Activated CD4-positive, alpha-beta T cell treated with anti-CD3 and anti-CD28 coated beads, Interleukin-2, Interleukin-6, amounts not matched to agents 100 ng/mL and 50 ng/mL, durations not matched to agents 16 hours and 8 hours (primary cell): ENCODE measurements at places on chromosomes 12 and 14.

DNA sequence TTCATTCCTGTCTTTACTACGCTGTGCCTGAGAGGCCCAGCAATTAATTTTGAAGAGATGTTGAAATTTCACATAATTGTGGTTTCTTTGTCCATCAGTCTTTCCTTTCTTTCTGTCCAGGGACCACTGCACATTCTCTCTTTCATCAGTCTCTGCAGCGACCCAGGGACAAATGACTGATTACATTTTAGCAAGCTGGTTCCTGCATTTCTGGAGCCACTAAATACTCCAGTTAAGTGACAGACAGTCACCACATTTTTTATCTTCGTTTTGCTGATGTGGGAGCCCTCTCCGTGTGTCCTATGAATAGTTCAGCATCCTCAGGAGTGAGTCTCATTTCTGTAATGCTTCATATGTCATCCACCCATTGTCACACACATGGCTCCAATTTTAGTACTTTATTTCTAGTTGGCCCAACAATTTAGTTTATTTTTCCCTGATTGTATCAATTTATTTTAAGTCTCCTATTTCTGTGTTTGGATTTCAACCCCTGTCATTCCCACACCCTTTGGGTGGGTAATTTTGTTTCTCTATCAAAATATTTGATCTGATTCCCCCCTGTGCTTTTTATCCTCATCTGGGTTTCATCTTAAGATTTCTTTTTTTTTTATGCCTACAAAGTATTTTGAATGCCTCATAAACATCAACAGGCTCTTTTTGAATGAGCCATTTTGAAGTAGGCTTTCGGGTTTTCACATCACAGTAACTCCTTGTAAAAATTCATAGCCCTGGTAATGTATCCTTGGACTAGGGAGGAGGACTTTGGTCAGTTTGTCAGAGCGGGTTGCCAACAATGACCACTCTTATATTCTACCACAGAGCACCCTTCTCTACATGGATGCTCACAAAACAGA is 1196.5 kb downstream of the GALC start:
- DNase-seq: no peak

DNA sequence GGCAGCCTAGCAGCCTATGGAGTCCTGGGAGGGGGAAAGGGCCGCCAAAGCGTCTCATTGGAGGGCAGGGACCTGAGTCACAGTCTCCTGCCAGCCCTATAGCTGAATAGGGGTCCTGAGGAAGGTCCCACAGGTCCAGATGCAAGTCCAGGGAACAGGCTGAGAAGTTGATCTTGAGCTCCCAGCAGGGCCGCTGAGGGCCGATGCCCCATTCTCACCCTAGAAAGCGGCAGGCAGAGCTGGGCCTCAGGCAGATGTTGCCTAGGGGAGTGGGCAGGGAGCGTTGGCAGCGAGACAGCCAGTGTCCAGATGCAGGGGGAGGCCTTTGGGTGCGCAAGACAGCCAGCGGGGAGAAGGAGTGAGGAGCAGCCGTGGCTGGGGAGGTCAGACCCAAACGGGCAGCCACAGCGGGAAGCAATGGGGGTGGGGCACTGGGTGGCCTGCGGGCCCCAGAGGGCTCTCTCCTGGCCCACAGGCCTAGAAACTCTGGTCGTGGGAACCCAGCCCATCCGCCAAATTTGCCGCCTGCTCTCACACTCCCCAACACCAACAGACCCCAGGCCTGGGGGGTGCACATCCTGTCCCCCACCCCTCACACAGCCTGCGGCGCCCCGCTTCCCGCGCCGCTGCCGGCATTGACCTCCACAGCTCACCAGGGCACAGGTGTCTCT is 1.1 kb downstream of the HDAC7 start:
- DNase-seq: no peak

GRCh38 chr14:99950181-99950580 is 115.0 kb upstream of the EVL start:
- no peak for DNase-seq

DNA sequence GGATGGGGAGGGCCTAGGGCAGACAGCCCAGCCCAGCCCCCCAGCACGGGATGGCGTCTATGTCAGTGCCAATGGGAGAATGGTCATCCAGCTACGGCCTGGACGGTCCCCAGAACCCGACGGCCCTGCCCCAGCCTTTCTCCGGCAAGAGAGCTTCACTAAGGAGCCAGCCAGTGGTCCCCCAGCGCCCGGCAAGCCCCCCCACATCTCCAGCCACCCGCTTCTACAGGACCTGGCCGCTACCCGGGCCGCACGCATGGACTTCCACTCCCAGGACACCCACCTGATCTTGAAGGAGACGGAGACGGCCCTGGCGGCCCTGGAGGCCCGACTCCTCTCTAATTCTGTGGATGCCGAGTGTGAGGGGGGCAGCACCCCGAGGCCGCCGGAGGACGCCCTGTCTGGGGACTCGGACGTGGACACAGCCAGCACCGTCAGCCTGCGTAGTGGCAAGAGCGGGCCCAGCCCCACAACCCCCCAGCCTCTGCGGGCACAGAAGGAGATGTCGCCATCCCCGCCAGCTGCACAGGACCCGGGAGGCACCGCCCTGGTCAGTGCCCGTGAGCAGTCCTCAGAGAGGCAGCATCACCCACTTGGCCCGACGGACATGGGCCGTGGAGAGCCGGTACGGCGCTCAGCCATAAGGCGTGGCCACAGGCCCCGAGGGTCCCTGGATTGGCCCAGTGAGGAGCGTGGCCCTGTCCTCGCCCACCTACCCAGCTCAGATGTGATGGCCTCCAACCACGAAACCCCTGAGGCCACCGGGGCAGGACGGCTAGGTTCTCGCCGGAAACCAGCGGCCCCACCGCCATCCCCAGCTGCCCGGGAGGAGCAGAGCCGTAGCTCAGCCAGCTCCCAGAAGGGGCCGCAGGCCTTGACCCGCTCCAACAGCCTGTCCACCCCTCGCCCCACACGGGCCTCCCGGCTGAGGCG is 21.9 kb downstream of the CEP170B start:
- DNase-seq: no peak

DNA sequence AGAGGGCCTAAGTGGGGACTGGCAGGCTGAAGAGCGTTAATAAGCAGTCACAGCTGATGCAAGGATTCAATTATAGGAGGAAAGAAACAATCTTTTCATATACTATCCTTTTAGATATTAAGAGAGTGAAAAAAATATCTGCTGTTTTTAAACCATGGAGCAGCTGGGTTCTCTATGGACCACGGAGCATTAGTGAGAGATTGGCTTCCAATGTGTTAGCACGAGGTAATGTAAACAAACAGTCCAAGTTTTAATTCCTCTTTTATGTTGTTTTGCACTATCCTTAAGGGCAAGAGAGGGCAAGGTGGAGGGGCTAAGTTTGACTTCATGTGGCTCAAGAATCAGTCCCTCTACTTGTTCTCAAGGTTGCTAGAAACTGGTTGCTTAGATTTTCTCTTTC is 30.9 kb downstream of the CDKN1B start:
- no peak for DNase-seq

DNA sequence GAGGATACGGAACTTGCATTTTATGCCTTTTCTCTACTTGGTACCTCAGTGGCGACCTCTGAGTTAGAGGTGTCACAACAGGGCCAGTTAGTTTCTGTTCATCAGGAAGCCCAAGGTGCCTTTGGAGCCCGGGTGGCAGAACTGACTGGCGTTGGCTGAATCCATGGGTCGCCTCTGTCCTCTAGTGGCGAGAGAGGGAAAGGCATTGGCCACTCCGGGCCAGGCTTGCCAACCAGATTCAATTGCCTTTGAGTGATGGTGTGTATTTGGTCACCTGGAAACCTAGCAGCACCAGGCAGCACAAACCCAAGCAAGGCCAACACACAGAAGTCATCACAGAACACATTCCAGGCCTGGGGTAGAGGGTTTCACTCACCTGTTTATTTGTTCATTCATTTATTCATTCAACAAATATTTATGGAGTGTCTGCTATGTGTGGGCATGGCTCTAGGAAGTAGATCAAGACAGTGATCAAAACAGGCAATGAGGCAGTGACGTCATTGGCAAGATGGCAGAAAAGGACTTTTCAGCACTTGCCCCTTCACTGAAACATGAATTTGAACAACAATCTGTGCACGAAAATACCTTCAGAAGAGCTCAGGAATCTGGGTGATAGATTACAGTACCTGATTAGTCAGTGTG is 40.5 kb upstream of the KCNA5 start:
- DNase-seq: peak; percentile 62

DNA sequence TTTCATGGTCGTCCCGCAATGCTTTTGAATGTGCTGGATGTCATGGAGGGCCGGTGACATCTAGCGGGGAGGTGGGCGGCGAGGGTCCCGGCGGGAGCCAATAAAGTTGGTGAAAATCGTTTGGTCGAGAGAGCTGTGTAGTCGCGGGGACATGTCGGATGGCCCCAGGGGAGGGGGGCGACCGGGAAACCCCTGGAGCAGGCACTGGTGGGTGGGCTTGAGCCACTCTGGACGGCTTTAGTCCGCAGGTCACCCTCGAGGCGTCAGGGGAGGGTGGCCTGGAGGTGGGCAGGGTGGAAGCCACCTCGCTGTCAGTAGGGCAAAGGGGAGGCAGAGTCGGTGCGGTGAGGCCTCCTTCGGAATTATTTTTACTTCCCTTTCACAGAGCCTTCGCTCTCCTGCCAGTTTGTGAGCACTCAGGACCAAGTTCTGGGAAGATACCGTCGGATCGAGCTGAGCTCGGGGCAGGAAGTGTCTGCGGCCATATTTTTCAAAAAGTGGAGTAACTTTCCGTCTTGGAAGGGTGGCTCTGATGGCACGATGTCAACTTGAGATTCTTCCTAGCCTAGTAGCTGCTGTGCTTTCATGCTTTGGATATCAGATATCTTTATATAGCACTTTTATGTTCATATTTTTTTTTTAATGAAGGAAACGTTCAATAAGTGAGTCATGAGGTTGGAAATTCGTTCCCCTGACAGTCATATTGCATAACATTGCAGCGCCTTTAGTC is 28.2 kb downstream of the WBP11 start:
- DNase-seq: peak; percentile 39

DNA sequence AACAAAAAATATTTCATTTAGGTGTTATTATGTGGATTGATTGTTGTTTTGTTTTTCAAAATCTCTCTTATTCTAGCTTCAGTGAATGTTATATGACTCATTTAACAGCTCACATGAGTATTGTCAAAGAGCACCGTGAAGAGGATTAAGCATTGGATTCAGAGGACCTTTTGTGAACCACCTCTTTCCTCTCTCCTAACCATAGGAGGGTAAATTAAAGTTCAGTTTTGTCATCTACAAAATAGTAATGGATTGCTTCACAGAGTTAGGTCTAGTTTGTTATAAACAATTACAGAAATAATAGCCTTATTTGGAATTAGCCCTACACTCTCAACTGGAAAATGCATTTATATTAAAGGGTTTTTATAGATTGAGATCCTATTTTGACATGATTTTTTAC is 962 bp upstream of the KERA start:
- no peak for DNase-seq

GRCh38 chr14:47543459-47543858 is 131.9 kb downstream of the MDGA2 start:
- no peak for DNase-seq

GRCh38 chr14:68981139-68981538 is 2.0 kb upstream of the ACTN1 start:
- no peak for DNase-seq

DNA sequence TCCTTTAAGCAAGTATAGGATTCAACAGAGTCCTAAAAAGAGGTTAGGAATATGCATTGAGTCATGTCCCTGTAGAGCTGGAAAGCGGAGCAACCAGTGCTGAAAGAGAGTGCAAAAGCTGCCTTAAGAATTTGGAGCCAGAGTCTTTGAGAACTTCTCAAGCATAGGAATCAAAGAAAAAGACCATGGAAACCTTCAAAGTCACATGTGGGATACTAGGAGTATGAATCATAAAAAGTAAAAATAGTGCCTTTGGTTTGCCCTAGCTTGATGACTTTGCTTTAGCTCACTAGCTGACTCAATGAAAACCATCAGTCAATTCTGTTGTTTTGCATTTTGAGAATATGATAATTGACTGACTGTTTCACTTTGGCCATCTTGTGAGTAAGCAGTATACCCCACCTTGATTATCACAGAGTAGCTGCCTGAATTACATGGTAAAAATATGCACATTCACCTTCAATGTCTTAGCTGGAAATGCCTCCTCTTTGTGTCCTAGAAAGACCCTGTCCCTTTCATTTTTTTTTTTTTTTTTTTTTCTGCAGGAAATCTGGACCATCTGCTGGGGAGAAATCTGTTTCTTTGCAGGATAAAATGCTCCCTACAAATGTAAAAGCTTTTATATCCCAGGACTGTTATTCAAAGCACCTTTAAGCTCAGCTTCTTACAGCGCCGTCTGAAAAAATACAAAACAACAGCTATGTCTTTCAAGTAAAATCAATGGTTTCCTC is 248.6 kb upstream of the KRR1 start:
- DNase-seq: peak; percentile 31

GRCh38 chr12:92953747-92954146 is 24.7 kb upstream of the EEA1 start:
- DNase-seq: no peak

DNA sequence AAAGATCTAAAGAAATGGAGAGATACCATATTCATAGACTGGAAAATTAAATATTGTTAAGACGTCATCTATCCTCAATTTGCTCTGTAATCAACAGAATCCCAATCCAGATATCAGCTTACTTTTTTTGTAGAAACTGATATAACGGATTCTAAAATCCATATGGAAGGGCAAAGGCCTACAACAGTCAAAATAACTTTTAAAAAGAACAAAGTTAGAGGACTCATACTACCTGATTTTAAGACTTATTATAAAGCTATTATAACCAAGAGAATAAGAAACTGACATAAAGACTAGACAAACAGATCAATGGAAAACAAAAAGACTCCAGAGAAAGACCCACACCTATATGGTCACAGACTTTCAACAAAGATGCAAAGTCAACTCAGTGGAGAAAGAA is 6.0 kb downstream of the DDX24 start:
- no peak for DNase-seq

DNA sequence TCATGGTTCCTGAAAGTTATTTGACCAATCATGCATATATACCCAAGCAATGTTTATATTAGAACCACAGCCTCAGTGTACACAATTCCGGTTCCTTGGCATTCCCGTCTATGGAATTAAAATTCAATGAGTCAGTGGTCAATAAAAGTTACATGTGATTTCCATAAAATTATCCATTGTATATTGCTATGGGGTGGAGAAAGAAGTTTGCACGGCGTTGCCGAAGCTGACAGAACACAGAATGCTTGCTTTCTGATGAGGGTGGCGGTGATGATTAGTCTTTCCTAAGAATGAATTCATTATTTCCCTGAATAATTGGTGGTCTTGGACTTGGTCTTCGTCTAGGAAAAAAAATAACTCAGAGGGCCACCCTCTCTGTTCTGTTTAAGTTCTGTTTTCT is 214.1 kb downstream of the ANO2 start:
- no peak for DNase-seq

DNA sequence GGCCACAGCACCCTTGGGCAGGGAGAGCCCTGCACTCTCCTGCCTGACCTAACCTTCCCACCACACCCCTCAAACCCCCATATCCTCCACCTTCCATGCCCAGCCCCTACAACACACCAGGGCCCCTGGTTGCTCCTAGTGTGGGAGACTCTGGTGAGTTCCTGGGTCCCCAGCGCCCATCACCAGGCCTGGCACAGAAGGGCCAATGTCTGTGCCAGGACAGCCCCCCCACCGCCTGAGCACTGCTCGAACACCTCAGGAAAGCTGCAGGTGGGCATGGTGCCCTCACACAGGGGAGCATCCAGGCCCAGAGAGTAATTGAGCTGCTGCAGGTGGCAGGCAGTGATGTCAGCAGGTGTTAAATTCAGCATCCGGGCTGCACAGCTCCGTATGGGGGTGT is 15.2 kb downstream of the ADCY6 start:
- DNase-seq: no peak
